Aorta (tissue), 5 donors: ENCODE measurements at places on chromosomes 6 and 20. TPM values are rescaled to one million over a fixed set of nuclear protein-coding genes. Genes with fewer than 3 reads are reported as not detected.

HSPA1L gene
- 1.9 TPM for total RNA-seq

DNA sequence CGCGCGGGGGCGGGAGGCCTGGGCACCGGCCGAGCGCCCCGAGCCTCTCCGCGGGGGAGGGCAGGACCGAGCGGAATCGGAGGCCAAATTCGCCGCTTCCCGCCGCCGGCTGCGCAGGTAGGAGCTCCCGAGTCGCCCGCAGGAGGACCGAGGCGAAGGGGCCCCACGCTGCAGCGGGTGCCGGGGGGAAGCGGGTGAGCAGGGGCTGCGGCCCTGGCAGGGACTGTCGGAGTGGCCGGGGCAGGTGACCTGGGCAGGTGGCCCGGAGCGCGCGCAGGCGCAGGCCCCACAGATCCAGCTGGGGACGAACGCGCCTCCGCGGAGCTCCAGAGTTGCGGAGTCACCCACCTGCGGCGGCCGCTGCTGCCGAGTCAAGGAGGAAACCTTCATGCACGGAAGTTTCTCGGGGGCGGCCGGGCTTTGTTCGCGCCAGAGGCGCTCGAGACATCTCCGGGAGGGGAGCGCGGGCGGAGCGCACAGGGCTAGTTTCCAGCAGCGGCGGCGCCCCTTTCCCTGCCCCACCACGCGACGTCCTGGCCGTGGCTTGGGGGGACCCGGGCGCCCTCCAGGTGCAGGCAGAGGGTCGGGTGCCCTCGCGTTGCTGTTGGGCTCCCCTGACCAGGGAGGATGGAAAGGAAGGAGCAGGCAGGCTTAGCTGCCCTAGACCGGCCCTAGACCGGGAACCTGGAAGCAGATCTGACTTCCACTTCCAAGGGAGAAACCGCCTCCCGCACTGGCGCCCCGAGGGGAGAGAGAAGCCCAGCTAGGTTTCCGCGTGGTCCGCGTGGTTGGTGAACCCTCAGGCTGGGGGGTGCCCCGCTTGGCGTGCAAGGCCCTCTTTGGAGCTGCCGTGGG is 590 bp downstream of the SLCO4A1 start:
- H3K27me3 ChIP-seq, result no peaks in the 10 kb centered on the region
- H3K36me3 ChIP-seq, result no peaks in the 10 kb centered on the region
- H3K27ac ChIP-seq, result no peak overlapping the region
- DNase-seq, result no peak
- no peaks in the 10 kb centered on the region for H3K4me1 ChIP-seq
- H3K4me3 ChIP-seq, result peak overlapping the region; percentile 8

DNA sequence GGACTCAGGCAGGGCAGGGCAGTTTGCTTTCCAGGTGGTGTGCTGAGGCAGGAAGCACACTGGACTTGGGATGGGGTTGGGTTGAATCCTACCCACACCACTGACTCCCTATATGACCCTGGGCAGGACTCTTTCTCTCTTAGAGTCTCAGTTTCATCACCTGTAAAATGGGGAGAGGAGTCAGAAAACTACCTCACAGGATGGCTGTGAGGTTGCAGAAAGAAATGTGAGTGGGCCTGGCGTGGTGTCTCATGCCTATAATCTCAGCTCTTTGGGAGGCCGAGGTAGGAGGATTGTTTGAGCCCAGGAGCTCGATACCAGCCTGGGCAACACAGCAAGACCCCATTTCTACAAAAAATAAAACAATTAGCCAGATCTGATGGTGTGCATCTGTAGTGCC is 67.2 kb downstream of the CD40 start:
- no peak for DNase-seq
- H3K36me3 ChIP-seq, result no peaks in the 10 kb centered on the region
- no peaks in the 10 kb centered on the region for H3K27me3 ChIP-seq
- H3K27ac ChIP-seq, result no peak overlapping the region
- no peaks in the 10 kb centered on the region for H3K4me1 ChIP-seq

DNA sequence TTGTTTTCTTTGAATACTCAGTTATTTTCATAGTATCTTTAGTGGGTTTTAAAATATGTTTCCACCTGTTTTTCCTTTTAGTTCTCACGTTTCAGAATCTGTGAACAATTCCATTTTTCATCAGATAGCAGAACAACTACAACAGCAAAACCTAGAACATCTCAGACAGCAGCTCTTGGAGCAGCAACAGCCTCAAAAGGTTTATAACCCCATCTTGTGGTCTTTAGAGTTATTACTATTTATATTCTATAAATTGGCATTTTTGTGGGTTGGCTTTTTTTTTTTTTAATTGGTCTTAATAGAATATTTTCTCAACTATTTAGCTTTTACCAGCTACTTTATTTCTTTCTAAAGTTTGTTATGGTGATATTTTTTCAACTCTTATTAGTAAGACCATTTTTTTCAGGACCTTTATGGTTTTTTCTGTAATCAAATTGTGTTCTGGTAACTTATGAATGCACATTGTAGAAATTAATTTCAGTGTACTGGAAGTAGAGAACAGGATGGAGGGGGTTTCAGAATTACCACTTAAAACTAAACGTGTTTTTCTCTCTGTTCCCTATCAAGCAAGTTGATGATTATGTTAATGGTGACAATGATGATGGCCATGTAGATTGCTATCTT is 72.2 kb downstream of the SCAF8 start:
- H3K4me1 ChIP-seq, result no peaks in the 10 kb centered on the region
- no peak for DNase-seq
- no peaks in the 10 kb centered on the region for H3K27me3 ChIP-seq
- H3K4me3 ChIP-seq, result no peak overlapping the region
- H3K36me3 ChIP-seq, result no peaks in the 10 kb centered on the region

GRCh38 chr6:111603685-111604084 is 2.0 kb downstream of the TRAF3IP2 start:
- H3K36me3 ChIP-seq, result no peaks in the 10 kb centered on the region
- no peak for DNase-seq
- no peaks in the 10 kb centered on the region for H3K27me3 ChIP-seq
- no peak overlapping the region for H3K4me3 ChIP-seq
- peaks cover 6% of the 10 kb centered on the region for H3K4me1 ChIP-seq

GRCh38 chr6:155861821-155862220 is 406.2 kb upstream of the NOX3 start:
- H3K27ac ChIP-seq, result no peak overlapping the region
- no peak overlapping the region for H3K4me3 ChIP-seq
- no peaks in the 10 kb centered on the region for H3K36me3 ChIP-seq
- no peaks in the 10 kb centered on the region for H3K27me3 ChIP-seq

CRISP2 gene
- not detected for total RNA-seq

DNA sequence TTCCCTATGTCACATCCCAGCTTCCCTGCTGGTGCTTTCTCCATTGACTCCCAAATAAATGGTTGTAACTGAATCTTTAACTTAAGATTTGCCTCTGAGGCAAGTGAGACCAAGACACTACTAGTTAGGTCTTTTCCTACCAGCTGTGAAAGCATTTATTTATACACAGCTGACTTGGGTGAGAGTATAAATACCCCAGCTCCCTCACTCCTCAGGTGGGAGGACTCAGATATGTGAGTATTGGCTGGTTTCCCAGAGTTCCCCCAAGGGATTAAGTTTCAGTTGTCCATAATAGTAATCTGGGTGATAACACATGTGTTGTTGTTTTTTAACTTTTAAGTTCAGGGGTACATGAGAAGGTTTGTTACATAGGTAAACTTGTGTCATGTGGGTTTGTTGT is 49.8 kb downstream of the CFAP61 start:
- DNase-seq, result no peak
- H3K4me3 ChIP-seq, result no peak overlapping the region
- no peak overlapping the region for H3K27ac ChIP-seq
- H3K36me3 ChIP-seq, result no peaks in the 10 kb centered on the region
- no peaks in the 10 kb centered on the region for H3K4me1 ChIP-seq

- H3K4me1 ChIP-seq, result no peaks in the 10 kb centered on the region
These were observed 8.9 kb downstream of the VSTM2L start for GRCh38 chr20:37911838-37912281.

GRCh38 chr6:57298741-57299140 is 18.7 kb upstream of the PRIM2 start:
- no peaks in the 10 kb centered on the region for H3K36me3 ChIP-seq
- no peak overlapping the region for H3K4me3 ChIP-seq
- no peaks in the 10 kb centered on the region for H3K27me3 ChIP-seq
- H3K4me1 ChIP-seq, result no peaks in the 10 kb centered on the region

GRCh38 chr6:132445201-132445951 is 44.1 kb upstream of the MOXD1 start:
- H3K27ac ChIP-seq, result no peak overlapping the region
- no peak for DNase-seq
- no peak overlapping the region for H3K4me3 ChIP-seq
- H3K27me3 ChIP-seq, result no peaks in the 10 kb centered on the region

PAK5 gene
- total RNA-seq, result 0.33 TPM

COL21A1 gene
- total RNA-seq, result 22.5 TPM

GHRH gene
- total RNA-seq, result not detected

DNA sequence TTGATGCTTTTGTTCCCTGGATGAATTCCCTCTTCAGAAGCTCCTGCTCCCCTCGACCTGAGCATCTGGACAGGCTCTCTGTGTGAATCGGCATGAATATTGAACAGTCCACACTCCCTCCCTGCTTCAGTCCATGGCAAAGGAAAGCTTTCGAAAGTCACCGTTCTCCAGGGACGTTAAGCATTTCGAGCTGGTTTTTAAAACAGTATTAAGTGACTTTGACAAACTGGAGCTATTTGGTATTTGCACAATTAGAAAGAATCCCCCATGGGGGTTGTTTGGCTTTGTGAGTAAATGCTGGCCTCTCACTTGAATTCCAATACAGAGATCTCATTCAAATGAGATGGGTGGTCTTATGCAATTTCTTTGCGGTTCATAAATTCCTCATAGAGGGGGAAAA is 85.3 kb upstream of the TIAM2 start:
- H3K27ac ChIP-seq, result no peak overlapping the region
- no peaks in the 10 kb centered on the region for H3K27me3 ChIP-seq
- H3K4me3 ChIP-seq, result no peak overlapping the region
- H3K36me3 ChIP-seq, result no peaks in the 10 kb centered on the region

CALHM4 gene
- not detected for total RNA-seq

FABP7 gene
- not detected for total RNA-seq

LIME1 gene
- total RNA-seq, result 7.4 TPM

MAN1A1 gene
- total RNA-seq, result 57.8 TPM
